Motor neuron (in vitro differentiated cells): ENCODE measurements at places on chromosomes 4 and X. TPM values are rescaled to one million over a fixed set of nuclear protein-coding genes. Genes with fewer than 3 reads are reported as not detected.

DNA sequence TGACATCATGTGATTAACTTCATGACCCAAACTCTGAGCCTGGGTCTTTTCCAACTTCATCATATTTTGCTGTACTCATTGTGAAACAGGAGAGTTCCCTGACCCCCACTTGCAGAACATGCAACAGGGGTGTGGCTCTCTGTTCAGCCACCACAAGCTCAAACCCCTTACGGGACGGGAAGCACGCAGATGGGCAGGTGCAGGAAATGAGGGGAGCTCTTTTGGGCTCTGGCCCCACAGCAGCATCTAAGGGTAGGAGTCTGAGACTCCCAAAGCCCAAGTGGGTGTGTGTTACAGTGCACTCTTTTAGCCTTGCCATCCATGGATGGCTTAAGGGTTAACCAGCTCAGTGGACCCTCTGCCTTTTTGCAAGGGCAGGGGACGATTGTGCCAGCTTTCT lies 599.5 kb upstream of the SMIM31 start:
- no peak for ATAC-seq

DNA sequence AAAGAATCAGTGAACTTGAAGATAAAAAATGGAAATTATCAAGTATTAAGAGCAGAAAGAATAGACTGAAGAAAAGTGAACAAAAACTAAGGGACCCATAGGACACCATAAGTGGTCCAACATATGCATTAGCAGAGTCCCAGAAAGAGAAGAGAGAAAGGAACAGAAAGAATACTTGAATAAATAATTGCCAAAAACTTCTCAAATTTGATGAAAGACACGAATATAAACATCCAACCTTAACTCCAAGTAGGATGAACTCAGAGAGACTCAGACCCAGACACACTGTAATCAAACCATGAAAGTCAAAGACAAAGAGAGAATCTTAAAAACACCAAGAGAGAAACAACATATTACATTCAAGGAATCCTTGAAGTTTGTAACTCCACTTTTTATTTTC lies 35.7 kb downstream of the MORC4 start:
- ATAC-seq, result no peak

MTTP gene
- 2.4 and 2.5 TPM in 2 replicates for total RNA-seq

DNA sequence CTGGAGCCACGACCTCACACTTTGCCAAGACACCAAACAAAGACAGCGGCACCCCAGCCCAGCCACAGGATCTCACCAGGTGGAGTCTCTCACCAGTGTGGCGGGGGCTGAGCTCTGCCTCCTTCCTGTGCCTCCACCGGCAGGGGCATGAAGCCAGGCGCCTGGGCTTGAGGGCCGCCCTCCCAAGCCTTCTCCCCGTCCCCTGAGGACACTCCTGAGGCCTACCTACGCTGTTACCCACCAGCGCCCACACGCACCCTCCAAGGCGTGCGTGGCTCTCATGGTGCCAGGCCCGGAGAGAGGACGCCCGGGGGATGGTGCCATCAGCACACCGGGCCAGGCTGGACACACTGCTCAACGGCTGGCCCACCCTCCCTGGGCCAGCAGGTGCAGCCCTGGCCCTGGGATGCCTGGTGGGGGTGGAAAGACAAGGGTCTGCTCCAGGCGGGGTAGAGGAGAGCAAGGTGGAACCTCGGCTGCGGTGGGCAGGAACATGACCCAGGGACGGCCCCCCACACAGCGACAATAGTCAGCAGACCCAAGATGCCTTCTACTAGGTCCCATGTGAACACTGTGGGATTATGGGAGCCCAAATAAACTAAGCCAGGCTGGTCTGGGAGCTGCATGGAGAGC lies 22.1 kb downstream of the NELFA start:
- ATAC-seq, result no peak

DNA sequence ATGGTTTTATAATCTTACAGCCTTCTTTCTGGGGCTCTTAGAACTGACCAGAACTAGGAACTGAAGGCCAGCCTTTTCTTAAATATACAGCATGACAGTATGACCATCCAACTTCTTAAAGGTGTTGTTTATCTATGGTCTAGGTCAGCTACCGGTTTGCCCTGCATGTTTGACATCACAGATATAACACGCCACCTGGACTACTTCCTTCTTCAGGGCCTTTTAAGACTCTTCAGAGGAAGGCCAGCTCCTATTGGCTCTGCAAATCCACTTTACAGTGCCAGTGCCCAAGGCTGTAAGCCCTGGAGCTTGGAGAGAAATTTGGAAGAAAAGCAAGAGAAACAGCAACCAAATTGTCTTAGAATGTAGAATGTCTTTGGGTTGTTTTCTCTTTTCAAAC lies 185.5 kb downstream of the MGST2 start:
- no peak for ATAC-seq

DNA sequence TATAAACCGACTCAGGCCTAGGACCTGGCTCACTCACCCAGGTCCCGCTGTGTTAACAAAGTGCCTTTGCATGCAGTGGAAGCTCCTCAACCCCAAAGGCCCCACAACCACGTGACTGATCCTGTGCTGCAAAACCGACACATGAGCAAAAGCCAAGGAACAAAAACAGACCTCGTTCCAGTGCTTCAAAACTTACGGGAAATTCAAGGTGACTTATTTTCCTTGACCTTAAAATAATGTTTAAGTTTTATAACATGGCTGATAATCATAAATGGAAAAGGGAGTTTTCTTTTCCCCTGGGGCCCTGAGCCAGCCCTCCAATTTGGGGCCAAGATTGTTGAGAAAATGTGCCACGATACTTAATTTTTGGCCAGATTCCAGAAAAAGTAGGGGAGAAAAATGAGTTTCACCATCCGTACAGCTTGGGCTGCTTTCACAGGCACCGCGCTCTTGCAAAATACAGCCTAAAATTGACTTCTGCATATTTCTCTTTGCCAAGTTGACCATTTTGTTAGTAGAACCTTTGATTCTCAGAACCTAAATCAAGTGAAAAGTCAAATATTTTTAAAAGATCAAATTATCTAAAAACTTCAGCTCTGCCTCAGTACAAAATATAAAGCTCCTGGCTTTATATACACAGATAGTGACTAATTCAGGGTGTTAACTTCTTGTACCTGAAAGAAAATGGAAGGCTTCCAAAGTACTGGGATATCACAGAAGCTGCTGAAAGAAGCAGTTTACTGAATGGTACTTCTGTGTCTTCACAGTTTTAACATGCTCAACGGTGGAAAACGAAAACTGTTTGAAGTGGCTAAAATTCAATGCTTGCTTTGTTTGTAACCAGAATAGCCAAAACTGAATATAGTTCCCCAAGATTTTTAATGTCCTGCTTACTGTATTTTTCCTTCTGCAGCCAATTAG lies 93.8 kb downstream of the APBB2 start:
- ATAC-seq, result no peak

CFAP99 gene
- 1.1 TPM in 2 replicates for total RNA-seq

ENOX2 gene
- 34.8 and 35.4 TPM in 2 replicates for total RNA-seq

GRCh38 chrX:37767430-37767829 lies 12.4 kb upstream of the CYBB start:
- no peak for ATAC-seq

DNA sequence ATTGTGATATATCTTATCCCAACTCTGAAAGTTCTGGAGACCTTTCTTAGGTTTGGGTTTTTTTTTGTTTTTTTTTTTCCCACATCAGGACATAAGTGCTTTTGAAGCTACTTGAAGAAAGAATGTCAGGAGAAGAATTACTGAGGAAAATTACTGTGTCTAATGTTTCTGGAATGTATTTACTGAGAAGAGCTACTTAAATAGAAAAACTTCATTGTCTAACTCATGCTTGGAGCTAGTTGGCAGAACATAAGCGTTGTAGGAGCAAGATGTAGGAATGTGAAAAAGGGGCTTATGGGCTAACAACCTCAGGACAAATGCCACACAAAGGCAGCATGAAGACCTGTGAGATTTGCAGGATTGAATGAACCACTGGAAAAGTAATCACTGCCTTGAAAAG lies 166.6 kb upstream of the GLRA2 start:
- ATAC-seq, result no peak

GRCh38 chr4:91840359-91840758 lies 463.4 kb upstream of the GRID2 start:
- ATAC-seq, result no peak
